ENCODE measurements at places on chromosomes 3 and 15.

DNA sequence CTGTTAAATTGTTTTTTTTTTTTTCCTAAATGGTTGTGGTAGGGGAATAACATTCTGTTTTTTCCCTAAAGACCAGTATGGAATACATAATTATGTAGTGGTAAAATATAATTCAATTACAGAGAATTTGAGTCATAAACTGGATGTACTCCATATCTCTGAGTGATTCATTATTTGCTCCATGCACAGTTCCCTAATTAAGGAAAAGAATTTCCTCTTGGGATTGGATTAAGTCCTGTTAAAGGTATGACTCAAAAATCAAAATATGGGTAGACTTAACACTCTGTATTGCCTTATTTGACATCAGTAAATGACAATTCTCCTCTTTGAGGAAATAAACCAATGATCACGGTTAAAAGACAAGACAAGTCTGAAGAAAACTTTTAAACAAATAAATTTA, 78.0 kb upstream of the KCNH8 start:
- no peak for DNase-seq

- no peak for DNase-seq
Measured at GRCh38 chr3:52800079-52800478, 5.5 kb downstream of the ITIH3 start.

DNA sequence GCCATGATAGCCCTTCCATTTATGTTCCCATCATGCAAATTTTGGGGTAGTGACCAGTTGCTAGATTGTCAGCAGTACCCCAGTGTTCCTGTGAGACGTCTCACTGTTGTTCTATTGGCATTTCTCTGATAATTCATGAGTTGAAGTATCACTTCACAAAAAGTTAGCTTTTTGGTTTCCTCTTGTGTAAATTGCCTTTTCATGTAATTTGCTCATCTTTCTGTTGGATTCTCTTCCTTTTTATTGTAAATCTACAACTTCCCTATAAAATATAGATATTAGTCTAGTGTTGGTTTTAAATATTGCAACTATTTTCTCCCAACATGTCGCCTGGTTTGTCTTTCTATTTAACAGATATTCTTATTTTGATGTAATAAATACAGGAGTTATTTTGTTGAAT, 7.5 kb upstream of the A4GNT start:
- DNase-seq: no peak

DNA sequence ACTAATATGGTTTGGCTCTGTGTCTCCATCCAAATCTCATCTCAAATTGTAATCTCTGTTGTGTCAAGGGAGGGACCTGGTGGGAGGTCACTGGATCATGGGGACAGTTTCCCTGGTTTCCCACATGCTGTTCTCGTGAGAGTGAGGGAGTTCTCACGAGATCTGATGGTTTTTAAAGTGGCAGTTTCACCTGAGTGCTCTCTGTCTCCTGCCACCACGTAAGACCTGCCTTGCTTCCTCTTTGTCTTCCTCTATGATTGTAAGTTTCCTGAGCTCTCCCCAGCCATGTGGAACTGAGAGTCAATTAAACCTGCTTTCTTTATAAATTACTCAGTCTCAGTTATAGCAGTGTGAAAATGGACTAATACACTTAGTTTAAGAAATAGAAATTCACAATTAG, 228.9 kb downstream of the CD47 start:
- no peak for DNase-seq

DNA sequence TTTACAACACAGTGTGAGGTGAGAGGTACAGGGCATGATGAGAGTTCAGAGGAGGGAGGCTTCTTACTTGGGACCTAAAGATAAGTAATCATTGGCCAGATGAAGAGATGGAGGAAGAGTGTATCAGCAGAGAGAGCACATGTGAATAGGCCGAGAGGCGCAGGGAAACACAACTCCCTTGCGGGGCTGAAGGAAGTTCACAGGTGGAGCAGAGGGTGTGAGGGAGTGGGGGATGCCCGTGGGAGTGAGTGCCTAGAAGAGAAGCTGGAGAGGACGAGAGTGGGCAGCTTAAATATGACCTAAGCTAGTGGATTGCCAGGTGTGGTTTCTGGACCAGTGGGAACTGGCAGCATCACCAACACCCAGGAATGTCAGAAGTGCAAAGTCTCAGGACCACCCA, 98.2 kb upstream of the TBC1D5 start:
- no peak for DNase-seq

- no peak for DNase-seq
Measured at GRCh38 chr15:68593828-68594532, 15.2 kb downstream of the CORO2B start.

- DNase-seq: no peak
Measured at GRCh38 chr3:126618021-126618420, 36.9 kb downstream of the TXNRD3 start.

- DNase-seq: no peak
Measured at GRCh38 chr15:44157679-44158078, 37.4 kb downstream of the FRMD5 start.

DNA sequence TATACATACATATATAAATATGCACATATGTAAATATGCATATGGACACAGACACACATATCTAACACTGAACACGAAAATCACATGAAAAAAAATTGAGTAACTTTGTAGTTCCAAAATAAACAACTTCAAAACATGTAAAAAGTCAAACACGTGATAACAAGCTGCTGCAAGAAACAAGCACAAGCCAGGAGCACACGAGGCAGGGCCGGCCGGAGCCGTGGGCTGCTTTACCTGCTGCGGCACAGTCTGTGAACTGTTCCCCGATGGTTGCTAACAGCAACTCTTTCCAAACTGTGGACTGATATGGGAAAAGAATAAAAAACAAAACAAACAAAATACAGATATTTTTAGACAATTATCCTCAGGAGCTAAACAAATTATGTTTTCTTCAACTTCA, 31.6 kb downstream of the EIF4E3 start:
- no peak for DNase-seq

- no peak for DNase-seq
Measured at GRCh38 chr3:89392991-89393390, 285.6 kb downstream of the EPHA3 start.

DNA sequence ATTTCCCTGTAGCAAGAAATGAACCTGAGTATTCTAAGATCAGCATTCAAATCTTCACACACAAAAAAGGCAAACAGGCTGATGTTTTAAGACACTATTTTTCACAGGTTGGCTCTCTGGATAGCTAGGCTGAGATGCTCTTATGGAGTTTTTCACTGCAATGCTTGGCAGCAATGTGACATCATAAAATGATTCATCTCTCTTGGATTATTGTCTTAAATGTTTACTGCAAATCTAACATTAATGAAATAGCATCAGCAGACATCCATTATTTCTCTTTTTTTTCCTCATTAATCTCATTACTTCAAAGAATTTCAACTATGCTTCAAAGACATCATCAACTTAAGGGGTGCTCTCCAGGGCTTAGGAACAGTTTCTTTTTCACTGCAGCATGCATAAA, 23.6 kb upstream of the SSUH2 start:
- no peak for DNase-seq
